Left renal pelvis (tissue), 4 donors: ENCODE measurements at places on chromosomes 16 and 17.
A peak's percentile ranks its signal among the peaks of the same experiment; 100 is the strongest.

DNA sequence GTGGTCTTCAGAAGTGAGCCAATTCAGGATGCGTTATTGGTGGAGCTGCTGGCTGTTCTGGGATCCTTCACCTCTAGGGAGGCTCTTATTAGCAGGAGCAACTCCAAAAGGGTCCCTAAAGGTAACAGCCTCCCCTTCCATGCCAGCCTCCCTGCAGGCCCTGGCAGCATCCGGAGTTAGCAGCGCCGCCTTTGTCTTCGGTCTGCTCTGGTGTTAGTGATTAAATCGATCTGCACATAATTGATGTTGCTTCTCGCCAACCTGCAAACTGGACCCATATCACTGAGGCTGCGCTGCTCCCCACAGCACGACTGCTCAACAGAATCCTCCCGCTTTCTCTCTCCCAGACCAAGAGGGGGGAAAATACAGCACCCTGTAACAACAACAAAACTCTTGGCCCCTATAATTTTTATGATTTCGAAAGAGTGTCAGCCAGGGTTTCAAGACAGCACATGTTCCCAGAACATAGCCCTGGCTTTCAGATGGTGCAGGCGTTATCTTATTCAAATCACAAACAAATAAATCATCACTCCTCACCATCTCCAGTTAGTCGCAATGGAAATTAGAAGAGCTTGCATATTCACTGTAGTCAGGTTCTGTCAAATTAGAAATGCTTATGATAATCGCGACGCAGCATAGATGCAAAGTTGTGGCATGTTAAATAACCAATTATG is 76.0 kb downstream of the IRX3 start:
- no peak for DNase-seq

- DNase-seq, result no peak
Measured at GRCh38 chr17:35245196-35245486, 2.3 kb downstream of the SLFN5 start.

DNA sequence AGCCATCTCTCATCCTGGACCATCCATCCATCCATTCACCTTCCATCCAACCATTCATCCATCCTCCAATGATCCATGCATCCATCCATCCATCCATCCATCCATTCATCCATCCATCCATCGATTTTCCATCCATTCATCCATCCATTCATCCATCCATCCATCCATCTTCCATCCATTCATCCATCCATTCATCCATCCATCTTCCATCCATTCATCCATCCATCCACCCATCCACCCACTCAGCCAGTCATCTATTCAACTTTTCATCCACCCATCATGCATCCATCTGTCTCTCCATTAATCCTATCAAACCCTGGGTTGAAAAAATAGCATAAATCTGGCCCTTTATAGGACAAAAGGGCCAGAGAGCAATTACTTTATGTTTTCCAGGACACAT is 158.3 kb upstream of the WSCD1 start:
- DNase-seq, result no peak

DNA sequence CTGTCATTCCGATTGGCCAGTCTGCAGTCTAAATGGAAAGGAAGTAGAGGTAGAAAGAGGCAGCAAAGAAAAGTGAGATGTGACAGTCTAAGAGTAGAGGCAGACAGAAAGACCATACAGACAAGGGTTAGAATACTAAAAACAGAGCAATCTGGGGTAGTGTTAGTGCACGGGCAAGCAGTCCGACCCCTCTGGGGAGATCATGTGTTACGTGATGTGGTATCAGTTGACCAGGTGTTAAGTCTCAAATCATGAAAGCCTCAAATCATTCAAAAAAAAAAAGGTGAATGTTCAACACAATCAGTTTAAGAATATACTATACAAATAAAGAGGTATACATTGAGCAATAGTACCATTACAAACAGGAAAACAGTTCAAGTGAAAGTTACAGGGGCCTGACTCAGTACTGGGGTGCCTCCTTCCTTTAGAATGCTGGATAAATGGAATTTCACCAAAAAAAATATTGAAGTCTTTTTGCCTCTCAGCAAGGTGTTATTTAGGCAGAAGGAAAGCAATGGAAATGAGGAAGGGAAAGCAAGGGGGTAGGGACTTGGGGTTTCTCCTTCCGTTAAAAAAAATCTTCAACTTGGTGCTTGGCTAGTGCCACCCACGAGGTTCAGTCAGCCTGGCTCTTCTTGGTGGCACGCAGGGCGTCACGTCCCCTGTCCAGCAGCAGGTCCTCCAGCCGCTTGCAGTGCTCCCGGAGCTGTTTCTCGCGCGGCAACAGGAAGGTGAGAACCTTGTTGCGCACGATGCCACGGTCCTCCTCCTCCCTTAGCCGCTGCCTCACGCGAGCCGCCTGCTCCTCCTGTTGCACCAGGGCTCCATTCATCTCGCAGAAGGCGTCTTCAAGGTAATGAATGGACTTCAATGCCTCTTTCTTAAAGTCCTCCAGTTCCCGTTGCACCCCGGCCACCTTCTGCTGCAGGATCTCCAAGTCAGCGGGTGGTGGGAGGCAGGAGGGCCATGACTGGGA is 616 bp downstream of the CCDC182 start:
- DNase-seq, result no peak

- DNase-seq, result peak; percentile 24
Measured at GRCh38 chr17:28896884-28897768, at the start of gene FLOT2. TSS of gene FLOT2 (minus strand) at chr17:28897733. CDS start at chr17:28897574, 159 bp downstream.

DNA sequence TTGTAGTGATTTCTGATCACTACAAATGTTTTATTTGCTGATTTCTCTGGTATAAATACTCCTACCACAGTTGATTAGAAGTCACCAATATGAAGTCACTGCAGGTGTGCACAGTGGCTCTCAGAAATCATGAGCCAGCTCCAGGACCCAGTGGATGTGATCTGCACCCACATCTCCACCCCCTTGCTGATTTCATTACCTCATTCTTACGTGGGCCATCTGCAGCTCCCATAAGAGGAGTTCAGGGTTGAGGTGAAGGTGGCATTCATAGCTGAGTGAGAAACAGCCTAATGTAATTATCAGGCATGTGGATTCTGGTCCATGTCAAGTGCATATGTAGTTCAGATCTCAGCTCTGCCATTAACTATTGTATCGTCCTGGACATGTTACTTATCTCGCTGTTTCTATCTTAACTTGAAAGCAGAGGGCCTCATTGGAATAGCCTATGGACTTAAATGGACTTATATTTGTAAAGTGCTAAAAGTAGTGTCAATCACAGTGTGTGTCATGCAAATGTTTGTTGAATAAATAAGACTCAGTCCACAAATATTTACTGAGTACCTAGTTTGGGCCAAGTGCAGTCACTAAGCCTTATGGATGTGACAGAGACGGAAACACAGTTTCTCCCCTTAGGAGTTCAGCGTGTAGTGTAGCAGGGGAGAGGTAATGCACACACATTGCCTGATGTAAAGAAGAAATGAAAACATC is 40.7 kb upstream of the ZKSCAN2 start:
- DNase-seq, result no peak

- no peak for DNase-seq
Measured at GRCh38 chr17:8606401-8606800, 24.1 kb downstream of the MYH10 start.

- no peak for DNase-seq
Measured at GRCh38 chr17:3026125-3026855, 37.1 kb downstream of the OR1D5 start.

- no peak for DNase-seq
Measured at GRCh38 chr17:1043601-1044251, 46.8 kb downstream of the TIMM22 start.

DNA sequence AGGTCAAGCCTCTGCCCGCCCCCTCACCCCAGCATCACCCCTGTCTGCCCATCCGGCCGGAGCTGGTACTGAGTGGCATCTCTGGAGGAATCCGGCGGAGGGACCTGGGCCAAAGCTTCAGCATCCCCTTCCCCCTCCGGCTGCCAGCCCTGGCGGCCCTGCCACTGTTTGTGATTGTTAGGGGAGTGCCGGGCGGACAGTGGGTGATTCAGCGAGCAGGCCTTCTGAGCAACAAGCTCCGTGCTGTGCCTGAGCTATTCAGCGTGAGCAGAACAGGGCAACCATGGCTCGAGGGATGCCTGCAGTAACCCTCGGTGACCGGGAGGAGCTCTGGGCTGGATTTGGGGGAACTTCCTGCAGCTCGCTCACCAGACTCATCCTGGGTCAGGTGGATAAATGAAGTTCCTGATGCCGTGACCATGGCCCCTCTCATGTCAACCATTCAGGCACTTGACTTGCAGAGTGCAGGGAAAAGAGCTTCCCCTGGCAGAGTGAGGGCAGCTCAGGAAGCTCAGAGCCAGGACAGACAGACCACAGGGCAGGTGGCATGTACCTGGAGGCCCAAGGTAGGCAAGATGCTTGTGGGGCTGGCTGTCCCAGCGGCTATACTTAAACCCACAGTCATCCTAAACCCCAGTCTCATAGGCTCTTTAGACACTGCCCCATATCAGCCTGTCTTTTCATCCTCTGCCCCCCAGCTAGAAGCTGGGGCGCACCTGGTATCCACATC is 24.3 kb upstream of the MLKL start:
- DNase-seq, result no peak

GRCh38 chr17:47774331-47774730 is 41.3 kb downstream of the TBX21 start:
- DNase-seq, result no peak

DNA sequence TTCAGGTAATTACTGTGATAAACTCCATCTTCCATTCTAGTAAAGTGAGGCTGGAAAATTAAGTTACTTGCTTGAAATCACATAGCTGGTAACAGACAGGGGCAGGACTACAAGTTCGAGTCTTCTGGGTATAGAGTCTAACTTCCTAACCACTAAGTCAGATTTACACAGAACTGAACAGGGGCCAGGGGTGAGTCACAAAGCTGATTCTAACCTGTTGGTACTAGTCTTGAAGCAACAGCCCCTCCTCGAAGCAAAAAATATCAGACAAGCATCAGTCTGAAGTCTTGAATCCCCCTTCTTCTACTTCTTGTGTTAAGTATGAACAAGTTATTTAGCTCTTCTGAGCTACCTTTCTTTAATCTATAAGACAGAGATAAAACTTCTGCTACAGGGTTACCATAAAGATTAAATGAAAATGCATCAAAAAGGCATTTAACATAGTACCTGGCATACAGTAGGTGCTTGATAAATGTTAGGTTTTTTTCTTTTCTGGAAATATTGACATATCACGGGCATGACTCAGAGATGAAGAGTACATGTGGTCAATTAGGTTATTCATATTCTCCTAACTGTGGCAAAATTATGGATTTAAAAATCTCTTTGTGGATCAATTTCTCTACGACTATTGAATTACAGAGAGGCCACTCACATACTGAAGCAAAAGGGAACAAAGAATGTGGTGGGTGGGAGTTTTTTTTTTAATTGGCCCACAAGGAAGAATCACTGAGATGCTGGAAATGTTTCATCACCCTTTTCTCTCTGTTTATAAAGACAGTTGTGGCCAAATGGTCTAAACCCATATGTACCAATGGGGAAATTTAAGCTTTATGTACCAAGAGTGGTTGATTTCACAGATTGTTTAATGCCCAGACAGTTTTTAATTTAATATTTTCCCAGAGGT is 266.9 kb upstream of the DYNLRB2 start:
- DNase-seq, result no peak

GRCh38 chr16:77589071-77589765 is 133.1 kb upstream of the NUDT7 start:
- no peak for DNase-seq

- DNase-seq, result no peak
Measured at GRCh38 chr16:57775661-57776469, 26.4 kb downstream of the KIFC3 start.

GRCh38 chr16:80459966-80460365 is 80.8 kb upstream of the DYNLRB2 start:
- DNase-seq, result no peak

DNA sequence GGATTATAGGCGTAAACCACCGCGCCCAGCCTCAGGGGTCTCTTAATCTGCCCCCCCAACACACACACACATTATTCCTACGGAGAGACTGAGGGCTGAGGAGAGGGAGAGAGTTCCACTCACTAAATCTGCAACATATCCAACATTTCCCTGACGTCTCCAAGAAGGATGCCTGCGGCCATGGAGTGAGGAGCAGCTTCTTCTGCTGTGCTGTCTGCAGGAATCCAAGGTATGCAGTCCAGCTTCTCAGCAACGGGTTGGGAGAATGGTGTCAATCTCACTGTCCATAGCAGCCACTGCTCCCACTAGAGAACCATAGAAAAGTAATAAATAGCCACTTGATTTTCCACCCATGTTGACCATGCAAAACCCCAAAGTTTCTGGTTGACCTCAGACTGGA is 5.1 kb upstream of the PLXDC1 start:
- DNase-seq, result no peak

DNA sequence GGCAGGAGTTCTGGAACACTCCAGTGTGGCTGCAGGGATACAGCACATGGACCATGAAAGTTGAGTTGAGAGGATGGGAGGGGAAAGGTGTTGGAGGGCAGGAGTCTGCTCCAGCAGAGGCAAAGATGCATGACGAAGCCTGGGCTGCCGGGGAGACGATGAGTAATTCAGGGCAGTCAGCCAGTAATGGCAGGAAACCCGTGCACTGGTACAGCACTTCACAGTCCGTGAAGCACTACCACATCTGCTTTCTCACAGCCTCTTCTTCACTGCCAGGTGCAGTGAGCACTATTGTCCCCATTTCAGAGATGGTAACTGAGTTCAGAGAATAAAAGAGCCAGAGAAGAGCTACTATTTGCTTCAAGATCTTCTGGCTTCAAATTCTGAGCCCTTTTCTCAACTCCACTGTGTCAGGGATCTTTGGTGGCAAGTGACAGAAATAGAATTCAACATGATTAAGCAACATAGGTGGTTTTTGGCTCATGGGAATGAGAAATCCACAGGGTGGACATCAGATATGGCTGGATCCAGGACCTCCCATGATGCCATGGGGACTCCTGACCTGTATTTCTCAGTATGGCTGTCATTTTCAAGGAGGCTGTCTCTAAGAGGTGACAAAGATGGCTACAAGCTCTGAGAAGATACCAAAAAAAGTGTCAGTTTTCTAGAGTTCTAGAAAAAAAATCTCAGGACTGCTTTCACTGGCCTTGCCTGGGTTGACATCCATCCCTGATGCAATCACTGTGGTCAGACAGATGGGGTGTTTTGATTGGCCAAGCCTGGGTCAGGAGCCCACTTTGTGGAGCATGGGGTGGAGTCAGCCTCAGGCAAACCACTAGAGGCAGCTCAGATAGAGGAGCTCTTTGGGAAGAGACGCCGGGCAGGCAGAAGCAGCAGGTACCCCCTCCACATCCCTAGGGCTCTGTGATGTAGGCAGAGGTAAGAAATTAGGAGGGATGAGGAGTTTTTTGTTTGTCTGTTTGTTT is 24.7 kb downstream of the IL21R start:
- no peak for DNase-seq

DNA sequence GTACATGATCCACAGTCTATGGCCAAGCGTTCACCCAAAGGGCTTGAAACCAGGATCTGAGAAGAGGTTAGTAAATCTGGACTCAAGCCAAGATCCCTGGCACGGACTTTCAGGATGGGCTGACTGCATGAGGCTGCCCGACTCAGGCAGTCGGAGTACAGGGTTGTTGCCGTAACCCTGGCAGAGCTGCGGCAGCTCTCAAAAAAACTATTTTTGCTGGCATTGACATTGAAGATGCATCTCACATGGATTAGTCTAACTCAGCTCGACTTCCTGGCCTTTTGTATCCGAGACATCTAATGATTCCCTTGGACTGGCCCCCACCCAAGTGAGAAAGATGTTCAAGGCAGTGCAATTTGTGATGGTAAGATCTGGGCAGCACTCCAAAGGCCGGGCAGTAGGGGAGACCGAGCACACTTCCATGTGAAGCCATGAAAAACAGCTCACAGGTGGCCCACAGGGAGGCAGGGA is 6.2 kb downstream of the SLC47A1 start:
- no peak for DNase-seq

- no peak for DNase-seq
Measured at GRCh38 chr17:2724784-2725164, 13.2 kb upstream of the CLUH start.
